ENCODE measurements at places on chromosomes 2 and 18.

GRCh38 chr2:131093696-131094462, 619 bp upstream of the FAM168B start:
- DNase-seq = no peak

DNA sequence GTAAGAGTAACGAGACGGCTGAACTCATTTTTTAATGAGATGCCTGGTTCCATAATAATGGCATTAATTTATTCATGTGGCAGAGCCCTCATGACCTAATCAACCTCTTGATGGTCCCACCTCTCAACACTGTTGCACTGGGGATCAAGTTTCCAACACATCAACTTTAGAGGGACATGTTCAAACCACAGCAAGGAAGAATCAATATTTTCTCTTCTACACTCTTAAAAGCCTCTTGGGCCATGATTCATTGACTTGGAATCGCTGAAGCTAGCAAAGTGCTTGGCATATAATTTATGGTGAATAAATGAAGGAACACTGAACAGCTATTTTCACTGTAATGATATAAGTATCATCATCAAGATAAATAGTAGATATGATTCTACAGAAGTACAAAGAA, 333.0 kb downstream of the TNS1 start:
- DNase-seq = no peak

- no peak for DNase-seq
These were observed 39.7 kb downstream of the SH3YL1 start for GRCh38 chr2:223971-224760.

GRCh38 chr2:180753809-180754761, 226.3 kb upstream of the UBE2E3 start:
- DNase-seq = no peak

DNA sequence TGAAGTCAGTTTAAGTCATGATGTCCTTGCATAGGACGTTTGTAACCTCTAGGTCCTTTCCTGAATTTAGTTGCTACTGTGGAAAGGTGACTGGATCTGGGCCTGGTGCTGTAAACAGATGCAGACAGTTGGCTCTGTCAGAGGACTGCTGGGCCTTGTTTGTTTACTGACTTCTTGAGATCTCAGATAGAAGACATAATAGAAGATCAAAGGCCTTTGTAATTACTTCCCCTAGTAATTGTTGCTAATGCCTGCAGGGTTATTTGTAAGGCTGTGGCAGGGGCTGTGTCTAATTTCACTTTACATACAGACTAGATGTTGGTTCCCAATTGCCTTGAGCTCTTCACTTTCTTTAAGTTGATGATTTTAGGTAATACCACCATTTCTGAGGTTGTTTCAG, 42.5 kb downstream of the LYPD6B start:
- DNase-seq = no peak

GRCh38 chr2:39179974-39180960, 59.4 kb upstream of the SOS1 start:
- no peak for DNase-seq

- DNase-seq = no peak
These were observed 8.7 kb upstream of the MTERF4 start for GRCh38 chr2:241110607-241111439.

Measured in stimulated activated CD8-positive, alpha-beta memory T cell treated with anti-CD3 and anti-CD28 coated beads, Interleukin-4, amount 100 ng/mL, for 4 hours (primary cell).